ENCODE measurements at places on chromosomes 3 and 15.

GRCh38 chr3:7737263-7737662, 764.4 kb upstream of the LMCD1 start:
- DNase-seq: no peak

- no peak for DNase-seq
Measured at GRCh38 chr3:147701195-147701594, 292.0 kb downstream of the ZIC1 start.

DNA sequence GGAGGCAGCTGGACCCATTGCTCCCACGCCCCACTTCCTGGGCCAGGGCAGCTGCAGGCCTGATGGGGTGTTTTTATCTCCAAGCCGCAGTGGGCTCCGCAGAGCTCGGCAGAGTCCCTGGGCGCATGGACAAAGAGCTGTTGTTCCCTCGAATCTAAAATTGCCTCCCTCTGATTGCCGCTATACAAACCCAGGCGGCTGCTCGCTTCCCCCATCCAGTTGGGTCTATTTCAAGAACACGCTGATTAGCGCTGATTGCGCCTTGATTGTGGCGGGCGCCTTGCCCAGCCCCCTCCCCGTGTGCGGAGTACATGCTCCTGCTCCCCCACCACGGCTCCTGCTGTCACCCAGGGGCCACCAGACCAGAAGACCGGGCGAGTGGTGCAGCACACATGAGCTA, 43.4 kb upstream of the SLC6A1 start:
- no peak for DNase-seq

DNA sequence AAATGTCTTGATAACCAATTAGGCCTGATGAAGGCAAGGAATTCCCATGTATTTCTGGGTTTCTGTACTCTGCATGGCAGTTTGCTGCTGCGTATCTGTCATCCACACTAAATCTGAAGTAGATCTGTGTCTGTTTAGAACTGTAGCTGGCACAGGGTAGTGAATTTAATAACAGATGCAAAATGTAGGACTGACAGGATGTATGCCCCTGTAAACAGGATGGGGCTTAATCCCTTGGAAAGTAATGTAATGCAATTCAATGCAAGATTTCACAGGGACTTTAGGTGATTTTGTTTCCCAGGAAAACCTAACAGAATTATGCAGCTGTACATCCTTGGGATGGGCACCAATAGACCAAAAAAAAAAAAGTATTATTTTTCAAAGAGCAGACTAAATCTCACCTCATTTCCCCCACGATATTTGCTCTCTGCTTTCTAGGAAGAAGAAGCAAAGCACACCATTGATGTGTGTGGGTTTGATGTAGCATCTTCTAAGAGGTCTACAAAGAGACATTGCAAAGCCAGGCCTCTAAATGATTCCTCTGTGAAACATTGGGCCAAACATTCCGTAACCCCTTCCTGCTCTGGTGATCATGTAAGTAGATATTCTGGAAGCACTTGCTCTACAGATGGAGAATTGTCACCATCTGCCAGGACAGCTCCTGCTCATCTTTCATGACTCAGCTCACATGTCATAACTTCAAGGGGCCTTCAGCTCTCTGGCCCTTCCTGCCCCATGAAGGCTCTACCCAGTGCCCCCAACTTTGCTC, 464.3 kb upstream of the RGMA start:
- no peak for DNase-seq

DNA sequence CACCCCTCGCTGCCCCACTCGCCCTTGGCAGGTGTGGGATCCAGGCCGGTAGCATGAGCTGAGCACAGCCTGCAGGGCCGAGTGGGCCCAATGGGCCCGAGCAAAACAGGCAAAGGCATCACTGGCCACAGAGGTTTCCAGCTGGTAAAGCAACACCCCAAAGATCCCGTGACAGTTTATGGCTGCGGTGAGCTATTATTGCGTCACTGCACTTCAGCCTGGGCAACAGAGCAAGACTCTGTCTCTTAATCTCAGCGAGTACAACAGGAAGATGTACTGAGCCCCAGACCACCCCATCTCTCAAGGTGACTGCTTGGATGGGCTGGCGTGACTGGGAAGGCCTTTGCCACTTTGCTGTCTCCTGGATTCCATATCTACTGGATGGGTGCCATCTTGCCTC, 4.3 kb downstream of the JMJD7 start:
- no peak for DNase-seq

GRCh38 chr3:123096731-123097130, 29.9 kb downstream of the PDIA5 start:
- DNase-seq: no peak

DNA sequence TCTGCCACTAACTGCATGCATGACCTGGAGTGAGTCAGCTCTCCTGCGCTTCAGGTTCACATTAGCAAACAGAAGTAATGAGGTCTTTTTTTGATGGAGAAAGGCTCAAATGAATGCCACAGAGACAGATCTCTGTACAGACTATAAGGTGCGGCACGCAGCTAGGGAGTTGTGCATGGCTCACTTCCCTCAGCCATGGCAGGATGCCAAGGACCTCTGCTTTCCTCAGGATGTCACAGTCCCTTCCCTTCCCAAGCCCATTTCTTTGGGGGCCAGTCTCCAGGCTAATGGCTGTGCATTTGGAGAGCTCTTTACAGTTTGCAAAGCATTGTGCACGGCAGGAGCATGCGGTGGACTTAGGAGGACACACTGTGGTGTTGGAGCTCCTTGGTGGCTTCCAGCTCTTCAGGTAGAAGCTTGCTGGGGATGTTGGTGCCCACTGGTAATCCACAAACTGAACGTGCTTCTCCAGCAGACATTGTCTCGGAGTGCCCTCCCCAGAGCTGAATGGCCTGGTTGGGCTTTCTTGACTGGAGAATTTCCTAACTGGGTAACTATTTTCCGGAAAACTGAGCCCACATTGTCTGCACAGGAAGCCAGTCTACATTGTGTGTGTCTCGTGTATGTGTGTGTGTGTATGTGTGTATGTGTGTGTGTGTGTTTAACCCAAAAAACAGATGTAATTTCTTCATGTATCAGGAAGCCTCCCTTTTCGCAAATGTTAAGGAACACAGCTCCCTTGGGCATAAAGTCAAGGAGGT, 172.5 kb upstream of the TLE3 start:
- no peak for DNase-seq

DNA sequence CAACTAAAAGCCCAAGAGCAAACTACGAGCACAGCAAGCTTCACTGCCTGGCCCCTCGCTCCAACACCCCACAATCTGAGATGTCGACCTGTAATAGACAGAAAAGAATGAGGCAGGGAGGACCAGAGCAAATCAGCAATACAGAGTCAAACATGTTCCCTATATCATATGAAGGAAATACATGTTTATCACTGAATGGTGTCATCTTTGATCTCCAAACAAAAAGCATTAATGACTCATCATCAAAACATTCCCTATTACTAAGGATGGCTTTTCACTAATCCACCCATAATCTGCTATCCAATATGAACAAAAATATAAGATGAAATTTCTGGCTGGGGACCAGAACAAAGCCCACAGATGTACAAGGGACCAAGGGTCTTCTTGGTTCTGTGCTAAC, 34.7 kb downstream of the MYO5A start:
- no peak for DNase-seq

DNA sequence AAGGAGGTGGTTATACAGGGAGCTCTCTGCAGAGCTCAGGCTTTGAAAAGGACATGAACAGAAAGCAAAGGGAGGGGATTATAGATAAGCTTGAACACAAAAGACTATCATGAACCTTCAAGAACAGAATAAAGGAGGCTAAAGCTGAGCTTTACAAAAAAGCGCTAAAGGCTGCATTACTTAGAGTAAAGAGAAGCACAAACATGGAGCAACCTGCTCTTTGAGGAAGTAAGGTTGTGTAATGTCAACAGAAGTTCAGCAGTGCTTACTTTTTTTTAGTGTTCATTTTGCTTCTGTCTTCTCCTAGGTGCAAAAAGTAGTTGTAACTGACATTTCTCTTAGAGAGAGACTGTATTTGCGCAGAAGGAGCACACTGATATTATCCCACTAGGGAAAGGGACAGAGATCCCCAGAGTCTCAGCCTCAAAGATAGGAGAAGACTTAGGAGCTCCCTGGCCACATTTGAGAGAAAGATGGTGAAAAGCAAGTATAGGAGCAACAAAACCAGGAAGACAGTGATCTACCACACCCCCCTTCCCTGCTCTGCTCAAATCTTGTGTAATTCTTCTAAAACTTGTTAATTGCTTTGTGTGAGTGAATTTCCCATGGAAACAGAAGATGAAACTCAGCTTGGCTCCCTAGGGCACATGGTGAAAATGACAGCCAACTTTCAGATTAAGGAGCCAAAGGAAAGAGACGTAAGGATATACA, 54.7 kb downstream of the QTRT2 start:
- no peak for DNase-seq

- DNase-seq: no peak
Measured at GRCh38 chr3:30495172-30496065, 111.0 kb upstream of the TGFBR2 start.

- DNase-seq: no peak
Measured at GRCh38 chr15:68526269-68526668, 52.5 kb upstream of the CORO2B start.

GRCh38 chr3:124563376-124563775, 166.9 kb upstream of the UMPS start:
- DNase-seq: no peak

GRCh38 chr3:46874430-46874829, 3.1 kb upstream of the PTH1R start:
- no peak for DNase-seq

DNA sequence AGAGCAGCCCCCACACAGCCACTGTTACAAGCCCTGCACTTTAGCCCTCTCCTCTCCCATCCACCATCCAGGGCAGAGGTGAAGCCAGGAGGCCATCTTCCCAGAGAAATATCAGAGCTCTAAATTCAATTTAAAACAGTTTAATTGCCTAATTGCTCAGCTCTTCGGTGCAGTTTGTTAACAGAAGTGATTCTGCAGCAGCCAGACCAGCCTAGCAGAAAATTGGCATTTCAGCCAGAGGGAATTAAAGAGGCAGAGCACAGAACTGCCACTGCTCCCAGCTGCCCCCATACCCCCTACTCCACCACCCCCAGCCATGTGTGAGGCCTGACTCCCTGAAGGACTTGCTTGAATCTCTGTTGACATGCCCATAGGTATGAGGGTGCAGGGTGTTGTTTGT, 38.5 kb downstream of the TPRA1 start:
- DNase-seq: no peak

DNA sequence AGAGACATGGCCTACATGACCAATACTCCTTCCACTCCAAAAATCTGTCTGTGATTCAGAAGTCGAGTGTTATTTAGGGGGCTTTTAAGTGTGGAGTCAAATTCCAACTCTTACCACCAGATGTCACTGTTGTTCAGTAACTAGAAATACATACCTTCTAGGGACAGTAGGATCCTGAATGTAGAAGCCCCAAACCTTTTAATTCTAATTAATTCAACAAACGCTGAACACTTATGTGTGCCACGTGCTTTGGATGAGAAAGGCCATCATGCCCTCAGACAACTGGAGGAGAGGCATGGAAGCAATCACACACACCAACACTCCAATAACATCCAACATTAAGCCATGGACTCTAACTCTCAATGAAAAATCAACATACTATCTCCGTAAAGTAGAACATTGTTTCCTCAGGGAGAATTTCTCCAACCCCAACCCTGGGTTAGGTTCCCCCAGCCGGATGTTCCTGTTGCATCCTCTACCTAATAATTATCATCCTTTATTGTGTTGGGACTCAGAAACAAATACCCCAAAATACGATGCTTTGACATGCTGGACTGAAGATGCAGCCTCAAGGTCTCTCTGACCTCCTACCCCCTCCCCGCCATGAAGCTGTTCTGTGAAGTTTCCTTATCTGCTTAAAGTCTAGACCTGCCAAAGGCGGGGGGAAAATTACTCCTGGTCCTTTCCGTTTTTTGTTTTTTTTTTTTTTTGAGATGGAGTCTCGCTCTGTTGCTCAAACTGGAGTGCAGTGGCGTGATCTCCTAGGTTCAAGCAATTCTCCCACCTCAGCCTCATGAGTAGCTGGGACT, 8.0 kb upstream of the CCDC13 start:
- no peak for DNase-seq

GRCh38 chr15:76614725-76615124, 278.2 kb downstream of the ISL2 start:
- DNase-seq: no peak

GRCh38 chr3:135918600-135918999, 46.9 kb upstream of the PPP2R3A start:
- DNase-seq: no peak

DNA sequence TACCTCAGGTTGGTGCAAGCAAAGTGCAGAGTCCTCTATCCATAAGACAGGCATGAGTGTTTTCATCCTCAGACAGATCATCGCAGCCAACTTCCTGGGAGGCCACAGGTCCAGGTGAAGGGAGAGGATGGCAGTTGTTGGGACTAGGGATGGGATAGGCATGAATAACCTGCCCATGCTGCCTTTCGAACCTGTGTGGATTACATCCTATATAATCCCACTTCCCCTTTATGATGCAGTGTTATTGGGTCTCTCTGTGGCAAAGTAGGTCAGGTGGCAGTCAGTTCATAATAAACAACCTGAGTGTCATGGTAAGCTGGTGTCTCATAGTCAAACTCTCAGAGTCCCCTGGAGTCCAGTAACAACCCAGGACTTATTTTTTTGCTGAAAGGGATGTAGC, 40.4 kb downstream of the CCR3 start:
- DNase-seq: no peak

DNA sequence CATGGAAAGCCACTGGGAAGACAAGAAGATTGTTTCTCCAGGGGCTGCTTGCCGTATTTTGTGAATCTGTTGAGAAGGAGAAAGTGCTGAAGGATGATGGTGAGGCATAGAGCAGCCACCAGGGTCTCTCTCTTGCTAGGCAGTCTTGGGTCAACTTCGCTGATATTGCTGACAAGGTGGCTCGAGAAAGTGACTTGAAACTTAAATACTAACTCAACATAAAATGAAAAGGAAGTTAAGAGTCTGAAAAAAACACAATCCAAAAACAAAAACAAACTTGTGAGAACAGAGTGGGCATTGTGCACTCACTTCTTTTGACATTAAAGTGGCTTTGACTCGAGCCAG, 90.1 kb downstream of the CHST2 start:
- DNase-seq: no peak

- DNase-seq: no peak
Measured at GRCh38 chr3:66473181-66473580, 27.6 kb downstream of the LRIG1 start.

DNA sequence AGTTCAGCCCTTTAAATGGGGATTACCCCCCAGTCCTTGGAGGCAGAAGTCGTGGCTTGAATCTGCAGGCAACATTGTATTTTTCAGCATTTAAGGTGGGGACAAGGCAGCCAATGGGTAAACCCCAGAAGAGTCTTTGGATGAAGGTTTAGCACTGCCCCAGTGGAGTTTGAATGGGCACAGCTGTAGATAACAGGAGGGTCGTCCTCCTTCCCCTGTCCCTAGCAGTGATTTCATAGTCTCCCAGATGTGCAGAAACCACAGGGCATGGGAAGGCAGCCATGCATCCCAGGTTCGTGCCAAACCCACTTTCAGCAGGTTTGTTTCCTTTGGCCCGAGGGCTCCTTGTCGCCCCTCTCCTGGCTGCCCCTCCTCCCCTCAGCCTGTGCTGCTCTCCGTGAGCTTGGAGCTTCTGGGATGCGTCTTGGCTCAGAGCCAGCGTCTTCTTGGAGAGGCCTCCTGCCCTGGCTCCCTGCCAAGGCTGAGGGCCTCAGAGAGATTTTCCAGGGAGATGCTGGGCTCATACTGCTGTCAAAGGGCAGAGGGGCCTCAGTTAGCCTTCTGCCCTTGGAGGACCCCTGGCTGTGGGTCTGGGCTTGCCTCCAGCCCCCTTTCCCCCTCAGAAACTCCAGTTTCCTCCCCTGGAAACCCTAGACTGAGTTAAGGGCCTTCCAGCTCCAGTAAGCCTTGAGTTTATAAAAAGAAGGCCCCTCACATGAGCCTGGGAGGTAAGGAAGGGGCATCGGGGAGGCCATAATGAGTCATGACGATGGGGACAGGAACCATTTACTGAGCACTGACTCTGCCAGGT, 48.9 kb upstream of the POLG start:
- DNase-seq: no peak
